ENCODE measurements at places on chromosomes 5 and 9.

- no peak for DNase-seq
Observed at GRCh38 chr9:131743501-131743900, 3.6 kb upstream of the RAPGEF1 start.

DNA sequence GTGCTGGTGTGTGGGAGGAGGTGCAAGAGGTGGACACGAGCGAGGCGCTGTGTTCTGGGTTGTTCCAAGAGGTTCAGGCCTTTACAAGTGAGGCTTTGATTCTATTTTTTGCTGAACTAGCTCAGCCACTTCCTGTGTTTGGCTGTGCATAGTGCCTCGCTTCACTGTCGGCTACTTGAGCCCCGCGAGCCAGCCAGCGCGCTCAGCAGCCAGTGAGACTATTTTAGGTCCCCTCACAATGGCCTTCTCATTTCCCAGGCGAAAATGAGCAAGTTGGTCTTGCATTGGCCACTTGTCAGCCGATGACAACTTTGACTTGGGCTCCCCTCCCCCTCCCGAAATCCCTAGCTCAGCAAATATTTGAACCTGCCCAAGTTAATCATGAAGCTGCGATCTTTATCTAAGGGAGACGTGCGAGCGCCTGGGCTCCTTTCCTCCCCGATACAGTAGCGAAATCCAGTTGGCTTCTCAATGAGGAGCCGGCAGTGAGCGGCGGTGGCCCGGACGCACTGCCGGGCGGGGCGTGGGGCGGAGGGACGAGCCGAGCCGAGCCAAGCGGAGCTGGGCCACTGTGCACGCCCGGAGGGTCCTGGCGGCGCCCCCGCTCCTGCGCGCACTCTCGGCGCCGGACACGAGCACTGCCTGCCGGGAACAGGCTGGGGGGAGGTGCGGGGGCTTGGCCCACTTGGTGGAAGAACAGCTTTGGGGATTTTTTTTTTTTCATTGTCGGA lies 72.6 kb downstream of the PIK3R1 start:
- DNase-seq: no peak

DNA sequence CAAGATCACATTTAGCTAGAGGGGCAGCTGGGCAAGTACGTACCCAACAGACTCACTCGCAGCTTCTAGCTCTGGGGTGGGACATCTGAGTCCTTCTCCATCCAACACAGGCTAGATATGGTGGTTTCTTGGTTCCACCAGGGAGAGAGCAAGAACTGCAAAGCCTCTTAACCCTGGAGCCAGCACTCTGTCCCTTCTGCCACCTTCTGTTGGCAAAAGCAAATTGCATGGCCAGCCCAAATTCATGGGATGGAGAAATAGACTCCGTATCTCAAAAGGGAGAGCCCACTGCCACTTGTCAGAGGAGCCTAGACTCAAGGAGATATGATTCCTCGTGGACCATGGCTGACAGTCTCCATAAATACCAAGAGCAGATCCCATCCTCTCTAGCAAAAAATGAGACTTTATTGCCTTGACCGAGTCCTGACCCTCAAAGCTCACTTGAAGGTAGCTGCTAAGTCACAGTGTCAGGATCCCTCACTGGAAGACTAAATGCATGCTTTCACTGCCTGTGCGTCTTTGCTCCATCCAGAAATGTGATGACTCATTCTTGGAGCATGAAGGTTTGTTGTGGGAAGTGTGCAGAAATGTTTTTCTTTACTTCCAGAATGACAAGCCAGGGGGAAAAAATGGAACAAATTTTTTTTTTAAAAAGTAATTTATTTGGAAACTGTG lies 28.8 kb upstream of the ROR2 start:
- DNase-seq: no peak

DNA sequence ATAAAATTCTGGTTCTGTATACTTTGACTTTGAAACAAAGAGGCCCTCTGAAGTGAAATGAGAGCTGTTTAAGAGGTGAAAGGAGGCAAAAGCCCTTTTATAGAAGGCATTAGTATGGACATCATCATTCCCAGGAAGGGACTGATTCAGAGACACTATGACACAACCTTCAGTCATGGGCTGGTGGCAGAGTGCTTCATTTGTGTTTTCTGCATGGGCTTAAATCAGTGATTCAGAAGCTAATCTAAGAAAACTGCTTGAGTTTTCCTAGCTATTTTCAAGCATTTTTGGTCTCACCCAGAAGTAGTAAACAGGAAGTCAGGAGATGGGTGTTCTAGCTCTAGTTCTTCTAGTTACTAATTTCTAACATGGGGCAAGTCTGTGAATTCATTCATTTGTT lies 288.9 kb downstream of the TRPM3 start:
- no peak for DNase-seq

- DNase-seq: no peak
Observed at GRCh38 chr5:347712-348284, 26.3 kb downstream of the AHRR start.

DNA sequence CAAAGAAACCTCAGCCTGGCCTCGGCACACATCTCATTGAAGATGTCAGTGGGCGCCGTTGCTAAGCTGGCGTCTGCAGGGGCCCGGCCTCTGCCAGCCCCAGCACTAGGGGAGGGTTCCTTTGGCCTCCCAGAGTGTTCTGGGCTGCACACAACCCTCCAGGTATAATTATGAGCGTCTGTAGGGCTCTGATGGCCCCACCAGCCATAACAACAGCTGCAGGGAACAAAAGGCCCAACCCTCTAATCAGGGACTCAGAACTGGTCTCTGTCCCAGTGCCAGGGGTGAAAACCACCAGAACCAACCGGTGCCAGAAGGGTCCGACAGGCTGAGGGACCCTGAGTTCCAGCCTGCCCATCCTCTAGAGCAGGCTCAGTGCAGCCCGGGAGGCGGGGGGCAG lies 39.5 kb upstream of the SLC12A7 start:
- DNase-seq: no peak

GRCh38 chr5:113293975-113294310 lies 140.8 kb downstream of the TSSK1B start:
- no peak for DNase-seq

- no peak for DNase-seq
Observed at GRCh38 chr5:10534561-10535530, 29.0 kb upstream of the ANKRD33B start.

GRCh38 chr9:12697719-12698118 lies 4.5 kb downstream of the TYRP1 start:
- peak; percentile 42 for DNase-seq

DNA sequence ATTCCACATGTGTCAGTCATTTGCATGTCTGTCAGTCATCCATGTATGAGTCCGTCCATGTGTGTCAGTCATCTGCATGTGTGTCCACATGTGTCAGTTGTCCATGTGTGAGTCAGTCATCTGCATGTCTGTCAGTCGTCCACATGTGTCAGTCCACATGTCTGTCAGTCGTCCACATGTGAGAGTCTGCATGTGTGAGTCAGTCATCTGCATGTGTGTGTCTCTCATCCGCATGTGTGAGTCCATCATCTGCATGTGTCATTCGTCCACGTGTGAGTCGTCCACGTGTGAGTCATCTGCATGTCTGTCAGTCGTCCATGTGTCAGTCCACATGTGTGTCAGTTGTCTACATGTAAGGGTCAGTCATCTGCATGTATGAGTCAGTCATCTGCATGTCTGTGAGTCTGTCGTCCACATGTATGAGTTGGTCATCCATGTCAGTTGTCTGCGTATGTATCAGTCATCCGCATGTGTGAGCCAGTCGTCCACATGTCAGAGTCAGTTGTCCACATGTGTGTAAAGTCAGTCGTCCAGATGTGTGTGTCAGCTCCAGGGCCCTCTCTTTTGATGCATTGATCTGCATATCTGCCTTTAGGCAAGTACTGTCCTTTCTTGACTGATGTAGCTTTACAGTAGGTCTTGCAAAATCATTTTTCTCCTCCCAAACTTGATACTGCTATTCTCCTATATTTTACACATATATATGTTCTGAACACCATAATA lies 72.5 kb upstream of the CACNA1B start:
- no peak for DNase-seq

- DNase-seq: no peak
Observed at GRCh38 chr5:43401827-43402226, 10.4 kb downstream of the CCL28 start.

DNA sequence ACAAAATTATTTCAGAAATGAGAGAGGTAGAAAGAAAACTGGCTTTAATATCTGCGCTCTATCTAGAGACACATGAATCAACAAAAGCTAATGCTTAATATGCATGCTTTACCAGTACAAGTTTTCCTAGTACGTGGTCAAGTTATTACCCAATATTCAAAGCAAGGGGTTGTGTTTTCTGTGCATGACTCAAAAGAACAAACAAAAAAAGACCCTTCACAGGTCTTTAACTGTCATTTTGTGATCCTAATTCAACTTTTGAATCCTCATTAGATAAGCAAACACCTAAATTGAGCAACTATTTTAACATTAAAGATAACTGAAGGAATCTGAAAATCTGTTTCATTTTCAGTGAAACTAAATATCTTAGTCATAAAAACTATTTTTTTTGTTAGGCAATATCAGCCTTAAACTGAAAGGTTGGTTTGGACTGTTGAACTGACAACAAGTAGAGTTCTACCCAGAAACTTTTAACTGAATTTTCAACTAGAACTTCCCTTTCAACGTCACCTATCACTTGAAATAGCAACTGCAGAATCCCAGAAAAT lies 12.5 kb downstream of the ST8SIA4 start:
- DNase-seq: no peak

DNA sequence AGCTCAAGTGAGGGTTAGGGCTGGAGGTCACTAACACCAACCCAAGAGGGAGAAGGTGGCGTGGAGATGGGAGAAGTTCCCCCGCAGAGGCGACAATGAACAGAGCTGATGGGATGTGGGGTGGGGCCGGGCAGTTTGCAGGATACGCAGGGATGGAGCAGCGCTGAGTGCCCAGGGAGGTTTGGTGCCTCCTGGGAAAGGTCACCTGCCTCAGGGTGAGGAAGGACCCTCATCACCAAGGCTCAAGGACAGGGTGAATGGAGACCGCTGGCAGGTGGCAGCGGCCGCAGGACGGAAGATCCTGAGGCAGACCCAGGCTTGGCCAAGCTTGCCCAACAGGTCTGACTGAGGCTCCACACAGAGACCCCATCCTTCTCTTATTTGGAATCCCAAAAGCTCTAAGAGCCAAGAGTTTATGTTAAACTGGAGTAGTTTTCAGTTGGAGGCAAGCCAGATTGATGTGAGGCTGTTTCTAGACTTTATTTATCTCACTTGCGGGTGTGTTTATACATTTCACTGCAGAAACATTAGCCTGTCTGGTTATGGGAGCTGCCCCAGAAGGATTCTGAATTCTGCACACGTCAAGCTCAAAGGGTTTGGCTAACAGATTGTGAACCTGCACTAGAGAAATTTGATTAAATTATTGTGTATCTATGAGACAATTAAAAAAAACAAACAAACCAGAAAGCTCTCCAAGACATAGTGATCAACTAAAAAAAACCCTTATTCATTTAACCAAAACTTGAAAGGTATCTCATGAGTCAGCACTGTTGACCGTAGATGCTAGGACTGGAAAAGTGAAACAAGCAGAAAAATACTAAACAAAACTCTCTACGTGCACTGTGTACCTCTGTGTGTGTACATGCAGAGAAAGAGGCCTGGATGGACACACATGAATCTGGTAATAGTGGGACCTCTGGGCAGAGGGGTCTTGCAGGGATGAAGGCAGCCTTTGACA lies 146.2 kb upstream of the PHYKPL start:
- DNase-seq: no peak

GRCh38 chr5:173202266-173202875 lies 32.6 kb downstream of the NKX2-5 start:
- no peak for DNase-seq

- no peak for DNase-seq
Observed at GRCh38 chr9:21825637-21826036, 23.2 kb downstream of the MTAP start.

- DNase-seq: no peak
Observed at GRCh38 chr5:100161868-100162267, 373.3 kb upstream of the FAM174A start.

- DNase-seq: no peak
Observed at GRCh38 chr9:76891874-76892273, 14.0 kb downstream of the PRUNE2 start.

GRCh38 chr5:93924628-93925027 lies 183.2 kb upstream of the POU5F2 start:
- no peak for DNase-seq

GRCh38 chr9:82722051-82722450 lies 340.9 kb downstream of the RASEF start:
- DNase-seq: no peak

GRCh38 chr5:118531276-118531675 lies 457.1 kb downstream of the DTWD2 start:
- no peak for DNase-seq

DNA sequence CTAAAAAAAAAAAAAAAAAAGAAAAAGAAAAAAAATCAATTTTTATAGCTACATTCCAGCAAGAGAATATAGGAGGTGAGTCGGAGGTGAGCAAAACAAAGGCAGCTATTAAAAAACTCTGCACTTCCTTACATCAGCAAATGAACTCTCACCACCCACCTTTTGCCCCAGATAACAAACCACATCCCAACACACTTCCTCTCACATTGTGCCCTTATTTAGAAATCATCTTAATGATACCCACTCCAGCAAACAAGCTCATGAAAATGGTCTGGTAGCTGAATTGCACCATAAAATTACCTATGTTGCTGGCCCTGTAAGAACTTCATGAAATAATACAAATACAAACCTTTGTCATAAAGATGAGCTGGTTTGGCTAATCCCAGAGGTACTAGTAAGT lies 82.9 kb downstream of the CEMIP2 start:
- DNase-seq: peak; percentile 23

DNA sequence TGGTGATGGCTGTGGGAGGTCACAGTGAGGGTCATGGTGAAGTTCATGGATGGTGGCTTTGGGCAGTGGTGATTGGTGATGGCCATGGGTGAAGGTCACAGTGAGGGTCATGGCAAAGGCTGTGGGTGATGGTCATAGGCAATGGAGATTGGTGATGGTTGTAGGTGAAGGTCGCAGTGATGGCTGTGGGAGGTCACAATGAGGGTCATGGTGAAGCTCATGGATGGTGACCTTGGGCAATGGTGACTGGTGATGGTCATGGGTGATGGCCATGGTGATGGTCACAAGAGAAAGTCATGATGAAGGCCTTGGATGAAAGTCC lies 115.6 kb upstream of the IRX4 start:
- DNase-seq: no peak

GRCh38 chr5:143870871-143871632 lies 59.1 kb downstream of the HMHB1 start:
- no peak for DNase-seq

GRCh38 chr5:107564931-107565372 lies 105.8 kb downstream of the EFNA5 start:
- DNase-seq: no peak

DNA sequence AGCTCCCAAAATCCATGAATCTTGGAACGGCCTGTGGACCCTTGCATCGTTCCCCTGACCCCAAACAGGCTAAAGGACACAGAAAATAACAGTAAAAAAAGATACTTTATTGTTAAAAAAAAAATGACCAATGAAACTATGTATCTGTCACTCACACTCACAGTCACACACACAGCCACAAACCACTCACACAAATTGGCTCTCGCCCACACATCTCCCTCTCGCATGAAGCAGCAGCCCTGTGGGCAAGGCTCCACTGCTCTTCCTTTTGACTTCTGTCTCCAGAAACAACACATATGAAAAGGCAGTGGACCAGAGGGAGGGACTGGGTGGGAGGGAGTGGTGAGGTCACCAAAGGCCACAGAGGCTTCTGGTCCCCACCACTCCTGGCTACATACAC lies 56.6 kb downstream of the SLC36A1 start:
- DNase-seq: no peak

Data from KG1 (cell line).